ENCODE measurements at places on chromosomes 1 and 21. TPM values are rescaled to one million over a fixed set of nuclear protein-coding genes. Genes with fewer than 3 reads are reported as not detected.

GRCh38 chr1:178643831-178644230 is 81.2 kb upstream of the RALGPS2 start:
- DNase-seq = no peak

GRCh38 chr1:66360285-66360724 is 173.6 kb upstream of the SGIP1 start:
- no peak for DNase-seq

DNA sequence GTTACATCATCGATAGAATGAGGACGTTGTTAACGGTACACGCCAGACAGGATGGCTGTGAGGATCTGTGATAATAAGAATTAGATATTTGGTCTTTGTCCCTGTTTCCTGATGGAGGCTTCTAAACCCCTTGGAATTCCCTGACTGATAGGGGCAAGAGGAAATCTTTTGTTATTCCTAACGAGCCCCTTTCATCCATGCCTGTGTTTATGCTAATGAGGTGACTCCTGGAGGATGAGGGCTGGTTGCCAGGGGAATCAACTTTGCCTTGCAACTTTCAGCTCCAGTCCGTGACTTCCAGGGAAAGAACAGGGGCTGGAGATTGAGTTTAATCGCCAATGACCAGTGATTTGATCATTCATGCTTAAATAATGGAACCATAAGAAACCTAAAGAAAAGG is 39.3 kb upstream of the NLRP3 start:
- no peak for DNase-seq

- DNase-seq = peak; percentile 46
Observed at GRCh38 chr1:63718541-63718970, 55.3 kb upstream of the ROR1 start.

GRCh38 chr21:36647279-36648093 is 51.4 kb upstream of the SIM2 start:
- peak; percentile 59 for DNase-seq

DNA sequence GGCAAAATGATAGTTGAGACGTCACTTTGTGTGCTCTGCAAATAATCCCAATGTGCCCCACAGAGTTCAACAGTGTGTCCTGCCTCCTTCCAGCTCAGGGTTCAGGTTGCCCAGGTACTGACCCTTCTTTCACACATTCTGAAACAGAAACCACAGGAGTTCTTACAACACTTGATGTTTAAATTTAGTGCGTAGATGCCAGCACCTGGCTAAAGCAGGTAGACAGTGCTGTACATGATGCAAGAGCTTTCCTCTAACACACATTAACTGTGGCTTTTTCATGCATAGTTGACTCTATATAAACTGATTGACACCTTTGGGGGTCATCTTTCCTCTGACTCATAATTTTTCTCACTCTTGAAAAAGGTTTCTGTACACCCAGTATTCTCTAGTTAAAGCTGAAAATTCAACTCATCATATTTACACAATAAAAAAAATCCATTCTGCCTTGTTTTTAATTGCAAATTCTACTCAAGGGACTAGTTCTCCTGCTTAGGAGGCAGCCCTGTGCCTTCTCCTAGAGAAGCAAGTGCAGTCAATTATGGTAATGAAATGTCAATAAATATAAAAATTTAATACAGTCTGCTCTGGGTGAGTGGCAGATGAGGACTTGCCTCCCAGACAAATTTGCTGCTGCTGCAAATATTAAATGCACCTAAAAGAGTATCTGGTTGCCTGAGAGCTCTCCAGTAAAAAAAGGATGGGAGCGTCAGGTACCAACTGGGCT is 91.4 kb downstream of the NR5A2 start:
- no peak for DNase-seq

GRCh38 chr21:29726044-29726443 is 213.8 kb downstream of the GRIK1 start:
- no peak for DNase-seq

GRCh38 chr21:40905251-40905650 is 58.3 kb upstream of the DSCAM start:
- DNase-seq = no peak

GRCh38 chr1:19202396-19202795 is 7.7 kb downstream of the UBR4 start:
- no peak for DNase-seq

DNA sequence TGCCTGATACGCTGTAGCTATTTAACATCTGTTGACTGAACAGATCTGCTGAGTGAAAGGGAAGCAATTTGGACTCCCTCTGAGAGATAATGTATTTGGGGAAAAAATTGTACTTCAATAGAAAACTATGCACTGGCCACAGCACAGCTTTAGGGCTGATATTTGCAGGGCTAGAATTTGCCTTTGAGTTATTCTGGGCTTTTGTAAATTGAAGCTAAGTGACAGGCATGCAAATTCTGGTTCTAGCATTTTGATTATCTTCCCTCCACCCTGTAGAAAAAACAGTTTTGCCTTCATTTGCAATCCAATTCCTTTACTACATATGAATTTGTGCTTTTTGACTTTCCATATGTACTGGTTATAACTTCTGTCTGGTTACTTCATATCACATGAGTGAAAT is 7.9 kb downstream of the KYAT3 start:
- no peak for DNase-seq

- no peak for DNase-seq
Observed at GRCh38 chr21:37921091-37921490, 4.8 kb upstream of the KCNJ6 start.

- DNase-seq = no peak
Observed at GRCh38 chr1:232335261-232335660, 294.7 kb downstream of the SIPA1L2 start.

DNA sequence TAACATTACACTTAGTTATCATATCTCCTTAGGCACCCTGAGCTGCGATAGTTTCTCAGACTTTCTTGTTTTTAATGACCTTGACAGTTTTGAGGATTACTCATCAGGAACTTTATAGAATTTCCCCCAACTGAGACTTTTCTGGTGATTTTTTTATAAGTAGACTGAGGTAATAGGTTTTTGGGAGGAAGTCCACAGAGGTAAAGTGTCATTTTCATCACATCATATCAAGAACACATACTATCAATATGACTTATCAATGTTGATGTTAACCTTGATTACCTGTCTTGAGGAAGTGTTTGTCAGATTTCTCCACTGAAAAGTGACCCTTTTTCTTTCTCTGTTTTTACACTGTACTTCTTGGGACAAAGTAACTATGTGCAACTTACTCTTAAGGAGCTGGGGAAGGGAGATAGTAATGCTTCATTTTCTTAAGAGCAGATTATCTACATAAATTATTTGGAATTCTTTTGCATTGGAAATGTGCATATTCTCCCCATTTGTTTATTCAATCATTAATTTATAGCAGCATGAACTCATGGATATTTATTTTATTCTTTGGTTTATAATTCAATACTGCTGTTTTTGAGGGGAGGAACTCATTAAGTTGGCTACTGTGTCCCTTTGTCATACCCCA is 72.8 kb upstream of the HSD17B7 start:
- no peak for DNase-seq

- DNase-seq = no peak
Observed at GRCh38 chr1:90457985-90458384, 259.1 kb downstream of the BARHL2 start.

DNA sequence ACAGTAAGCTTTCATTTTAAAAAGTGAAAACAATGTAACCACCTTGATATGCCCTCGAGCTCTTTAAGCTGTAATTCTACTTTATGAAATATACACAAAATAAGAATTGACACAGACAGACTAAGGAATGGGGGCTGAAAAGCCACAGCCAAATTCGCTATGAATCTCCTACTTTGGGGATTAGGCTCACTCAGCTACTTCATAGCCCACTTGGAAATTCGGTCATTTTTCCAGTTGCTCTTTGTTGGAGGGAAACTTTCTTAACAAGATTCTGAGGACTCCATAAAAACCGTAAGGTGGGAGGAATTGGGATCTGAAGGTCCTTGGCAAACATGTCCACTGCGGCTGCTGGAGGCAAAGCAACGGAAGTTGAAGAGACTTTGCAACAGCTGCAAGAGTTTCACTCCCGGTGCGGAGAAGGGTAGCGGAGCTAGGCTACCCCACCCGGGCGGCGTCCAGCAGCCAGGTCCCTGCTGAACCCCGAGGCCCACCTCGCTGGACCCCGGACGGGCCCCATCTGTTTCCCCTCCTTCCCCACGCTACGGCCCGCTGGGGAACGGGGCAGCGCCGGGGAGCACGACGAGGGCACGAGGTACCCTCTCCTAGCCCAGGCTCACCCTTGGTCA is 634 bp downstream of the MYCBP start:
- peak; percentile 8 for DNase-seq

GRCh38 chr21:17498586-17498985 is 14.3 kb upstream of the CXADR start:
- DNase-seq = no peak

- no peak for DNase-seq
Observed at GRCh38 chr1:50453266-50453665, 30.0 kb upstream of the DMRTA2 start.

- no peak for DNase-seq
Observed at GRCh38 chr1:235990330-235990795, 74.5 kb downstream of the NID1 start.

GRCh38 chr1:94709891-94710581 is 110.1 kb upstream of the SLC44A3 start:
- no peak for DNase-seq

GRCh38 chr21:15211491-15212133 is 146.8 kb upstream of the NRIP1 start:
- no peak for DNase-seq

- peak; percentile 18 for DNase-seq
Observed at GRCh38 chr1:236280438-236281197, 1.1 kb downstream of the ERO1B start.

- no peak for DNase-seq
Observed at GRCh38 chr1:187143783-187144182, 315.0 kb downstream of the PLA2G4A start.

DNA sequence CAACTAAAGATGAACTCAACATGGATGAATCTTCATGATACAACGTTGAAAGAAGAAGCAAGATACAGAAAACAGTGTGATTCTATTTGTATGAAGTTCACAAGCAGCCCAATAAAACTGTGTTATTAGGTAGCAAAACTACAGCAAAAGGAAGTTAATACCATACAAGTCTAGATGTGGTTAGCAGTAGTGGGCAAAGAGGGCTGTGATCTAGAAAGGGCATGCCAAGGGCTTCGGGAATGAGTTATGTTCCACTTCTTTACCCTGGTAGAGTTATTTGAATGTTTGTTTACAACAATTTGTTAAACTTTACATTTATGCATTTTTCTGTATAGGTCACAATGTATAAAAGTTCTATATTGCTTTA is 9.2 kb downstream of the TNFRSF9 start:
- DNase-seq = no peak

- DNase-seq = no peak
Observed at GRCh38 chr1:80917826-80918225, 882.9 kb upstream of the ADGRL2 start.

GRCh38 chr1:69737527-69738185 is 169.9 kb downstream of the LRRC7 start:
- no peak for DNase-seq

DNA sequence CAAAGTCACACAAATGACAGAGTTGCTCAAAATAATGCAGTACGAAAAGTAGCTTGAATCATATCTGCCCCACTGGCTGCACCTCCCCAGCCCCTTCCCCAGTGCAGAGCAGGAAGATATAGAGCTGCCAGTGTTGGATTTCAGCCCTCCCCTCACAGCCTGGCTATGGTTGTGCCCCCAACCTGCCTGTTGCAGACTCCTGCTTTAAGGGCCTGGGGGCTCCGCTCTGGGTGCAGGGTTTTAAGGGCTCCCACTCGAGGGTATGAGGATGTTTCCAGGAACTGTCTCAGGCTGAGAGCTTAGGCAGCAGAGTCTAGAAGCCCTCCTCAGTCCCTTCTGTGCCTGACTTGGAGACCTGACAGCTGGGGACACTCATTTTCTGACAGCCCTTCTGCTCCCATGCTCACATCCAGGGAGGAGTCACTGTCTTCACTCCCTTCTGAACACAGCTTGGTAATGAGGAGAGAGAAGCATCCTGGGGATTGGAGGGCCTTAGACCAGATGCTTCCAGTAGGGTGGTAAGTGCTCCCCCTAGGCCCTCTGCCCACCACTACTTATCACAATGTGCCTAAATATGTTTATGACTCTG is 4.6 kb downstream of the S100A9 start:
- DNase-seq = no peak

GRCh38 chr1:50332941-50333594 is 90.2 kb downstream of the DMRTA2 start:
- no peak for DNase-seq

GRCh38 chr1:245108246-245108645 is 46.5 kb upstream of the KIF26B start:
- no peak for DNase-seq

DNA sequence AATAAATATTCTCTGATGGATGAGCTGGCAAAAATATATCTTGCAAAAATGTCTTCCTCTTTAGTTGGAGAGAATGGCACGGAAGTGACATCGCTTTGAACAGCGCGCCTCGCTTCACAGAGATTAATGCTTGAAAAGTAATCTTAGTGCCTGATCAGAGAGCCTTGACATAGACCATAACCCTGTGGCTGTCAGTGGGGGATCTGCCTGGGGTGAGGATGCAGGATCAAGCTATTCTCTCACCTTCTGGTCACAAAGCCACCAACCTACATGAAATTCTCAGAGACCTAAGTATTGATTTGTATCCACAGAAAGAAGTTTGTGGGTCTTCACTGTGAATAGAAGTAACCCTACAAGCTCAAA is 492.6 kb downstream of the LMO4 start:
- DNase-seq = no peak

DNA sequence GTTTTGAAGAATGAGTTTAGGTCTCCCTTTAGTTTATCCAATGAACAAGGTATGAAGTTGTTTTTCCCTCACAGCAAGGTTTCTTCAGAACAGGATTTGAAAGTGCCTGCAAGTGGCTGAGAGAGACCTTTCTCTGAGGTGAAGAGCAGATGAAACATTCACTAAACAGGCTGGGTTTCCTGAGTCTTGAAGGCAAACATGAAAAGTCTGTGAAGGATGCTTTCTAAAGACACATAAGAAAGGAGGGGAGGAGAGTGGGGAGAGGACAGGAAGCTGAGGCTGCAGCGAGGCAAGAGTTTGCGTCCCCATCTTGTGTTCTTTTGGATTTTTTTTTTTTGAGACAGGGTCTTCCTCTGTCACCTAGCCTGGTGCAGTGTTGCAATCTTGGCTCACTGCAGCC is 95.7 kb upstream of the SIM2 start:
- no peak for DNase-seq

- DNase-seq = no peak
Observed at GRCh38 chr1:86429122-86429725, 5.3 kb downstream of the CLCA2 start.

Gene RIPK4
- 25.4 TPM for total RNA-seq

Gene NCF2
- 0.58 TPM for total RNA-seq

Gene CCDC24
- total RNA-seq = 5.1 TPM

Gene MROH9
- not detected for total RNA-seq

Gene CDK11A
- 49.6 TPM for total RNA-seq

Gene C1orf87
- total RNA-seq = not detected

Gene ANGPTL3
- 0.77 TPM for total RNA-seq

Gene SPRR2A
- total RNA-seq = not detected

Gene BRWD1
- 37.1 TPM for total RNA-seq

Gene GALE
- 51.6 TPM for total RNA-seq

Gene EXO1
- total RNA-seq = 18.5 TPM

Gene GPR25
- not detected for total RNA-seq

Gene ETNK2
- 21.9 TPM for total RNA-seq

Gene HUNK
- total RNA-seq = 7.5 TPM

Gene SPATA17
- total RNA-seq = 1.1 TPM

Gene AMY1B
- total RNA-seq = not detected

Gene OR14K1
- not detected for total RNA-seq

All from Caco-2 (cell line).